ENCODE measurements at places on chromosomes 5 and 9. TPM values are rescaled to one million over a fixed set of nuclear protein-coding genes. Genes with fewer than 3 reads are reported as not detected.

GLRA1 gene
- not detected for total RNA-seq

GMCL2 gene
- not detected for total RNA-seq

LTC4S gene
- 2.3 TPM for total RNA-seq

FGF18 gene
- not detected for total RNA-seq

HMMR gene
- total RNA-seq, result 12.8 TPM

LRRC19 gene
- total RNA-seq, result not detected

PGGT1B gene
- 16.1 TPM for total RNA-seq

ARHGEF39 gene
- 0.26 TPM for total RNA-seq

CNOT8 gene
- 79.7 TPM for total RNA-seq

TXN gene
- total RNA-seq, result 191 TPM

NIPBL gene
- 24.2 TPM for total RNA-seq

ARL14EPL gene
- not detected for total RNA-seq

C5orf58 gene
- not detected for total RNA-seq

NEUROG1 gene
- not detected for total RNA-seq

LRRC8A gene
- total RNA-seq, result 76.5 TPM

CD180 gene
- total RNA-seq, result not detected

DBH gene
- total RNA-seq, result not detected

TMEM215 gene
- total RNA-seq, result not detected

MEF2C gene
- total RNA-seq, result 19.5 TPM

MYO10 gene
- total RNA-seq, result 58.3 TPM

TMEM171 gene
- 1.3 TPM for total RNA-seq
